Fibroblast of gingiva (primary cell): ENCODE measurements at places on chromosomes 13 and 19.

DNA sequence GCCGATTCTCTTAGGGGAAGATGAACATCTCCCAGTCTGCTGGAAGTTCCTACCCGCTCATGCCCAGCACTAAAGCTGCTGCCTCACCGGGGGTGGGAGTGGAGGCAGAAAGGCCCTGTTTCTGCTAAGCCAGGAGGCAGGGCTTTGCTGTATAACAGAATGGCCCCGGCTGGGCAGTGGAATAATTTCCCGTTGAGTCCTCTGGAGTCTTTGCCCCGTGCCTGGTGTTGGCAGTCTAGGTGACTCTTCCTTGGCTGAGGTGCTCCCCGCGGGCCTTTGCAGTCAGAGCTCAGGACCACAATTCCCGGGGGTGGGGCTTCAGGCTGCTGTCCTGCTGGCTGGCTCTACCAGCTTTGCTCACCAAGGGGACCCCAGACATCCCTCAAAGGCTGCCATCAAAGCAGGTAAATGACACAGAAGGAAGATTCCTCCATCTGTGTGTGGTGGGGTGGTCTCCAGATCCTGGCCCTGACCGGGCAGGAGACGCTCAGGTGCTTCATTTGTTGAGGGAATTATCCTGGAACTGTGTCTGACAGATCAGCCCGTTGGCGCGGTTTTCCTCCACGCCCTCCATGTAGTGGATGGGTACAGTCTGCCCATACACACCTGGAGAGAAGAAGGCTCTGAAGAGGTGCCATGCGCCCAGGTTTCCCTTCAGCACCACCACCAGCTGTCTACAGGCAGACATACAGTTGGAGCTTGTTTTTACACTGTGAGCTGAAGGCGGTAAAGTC lies 209.9 kb downstream of the TEX29 start:
- no peak for DNase-seq

- no peak for DNase-seq
Observed at GRCh38 chr13:99144306-99144705, 56.3 kb upstream of the UBAC2 start.

- no peak for DNase-seq
Observed at GRCh38 chr19:57656346-57656745, 12.4 kb upstream of the ZSCAN4 start.

DNA sequence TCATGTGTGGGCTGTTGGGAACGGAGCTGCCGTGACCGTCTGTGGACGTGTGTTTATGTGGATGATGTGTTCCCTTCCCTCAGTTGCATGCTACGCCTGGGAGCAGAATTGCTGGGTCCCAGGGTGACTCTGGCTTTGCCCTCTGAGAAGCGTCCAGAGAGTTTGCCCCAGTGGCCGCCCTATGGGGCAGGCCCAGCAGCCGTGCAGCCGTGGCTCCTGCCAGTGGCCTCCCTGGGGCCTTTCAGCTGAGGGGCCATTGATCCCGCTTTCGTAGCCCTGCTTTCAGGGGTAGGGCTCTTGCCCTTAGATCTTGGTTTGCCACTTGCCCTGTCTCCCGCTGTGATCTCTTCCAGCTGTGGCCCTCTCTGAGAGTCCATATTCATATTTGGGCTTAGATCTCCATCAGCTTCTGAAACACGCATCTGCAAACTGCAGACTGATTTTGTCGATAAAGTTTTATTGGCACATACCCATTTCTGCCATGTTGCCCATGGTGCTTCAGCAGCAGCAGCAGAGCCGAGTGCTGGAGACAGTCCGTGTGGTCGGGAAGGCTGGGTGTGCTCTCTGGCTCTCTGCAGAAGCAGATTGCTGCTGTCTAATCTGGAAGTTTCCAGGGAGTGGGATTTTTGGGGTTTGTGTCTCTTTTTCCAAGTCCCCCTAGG lies 17.6 kb downstream of the GNA11 start:
- no peak for DNase-seq

DNA sequence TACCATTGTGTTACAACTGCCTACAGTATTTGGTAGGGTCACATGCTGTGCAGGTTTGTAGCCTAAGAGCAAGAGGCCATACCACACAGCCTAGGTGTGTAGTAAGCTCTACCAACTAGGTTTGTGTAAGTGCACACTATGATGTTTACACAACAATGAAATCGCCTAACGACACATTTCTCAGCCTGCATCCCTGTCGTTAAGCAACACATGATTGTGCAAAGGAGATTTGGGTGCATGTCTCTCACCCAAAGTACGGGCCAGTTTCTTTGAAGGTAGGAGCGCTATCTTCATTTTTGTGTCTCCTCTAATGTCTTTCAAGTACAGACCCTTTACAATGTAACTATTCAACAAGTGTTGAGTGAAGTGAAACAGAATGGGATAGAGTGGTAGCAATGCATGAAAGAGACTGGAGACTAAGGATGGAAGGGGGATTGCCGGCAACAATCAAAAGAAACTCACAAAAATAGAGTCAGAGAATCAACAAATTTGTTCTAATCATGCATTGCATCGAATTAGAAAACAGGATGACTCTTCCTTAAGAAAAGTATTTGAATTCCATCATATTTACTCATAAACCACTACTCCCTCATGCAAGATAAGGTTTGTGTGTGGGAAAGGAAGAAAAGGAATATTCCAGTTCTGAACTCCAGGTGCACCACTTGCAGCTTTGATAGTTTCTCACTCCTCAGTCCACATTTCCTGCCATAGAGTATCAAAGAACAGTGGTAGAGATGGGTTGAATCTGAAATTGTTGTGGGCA lies 60.2 kb upstream of the TNFRSF19 start:
- no peak for DNase-seq
